ENCODE measurements at places on chromosomes 2 and 18. TPM values are rescaled to one million over a fixed set of nuclear protein-coding genes. Genes with fewer than 3 reads are reported as not detected.

The SLC19A3 gene
- total RNA-seq = not detected

The DNAH7 gene
- not detected for total RNA-seq

The CDCA7 gene
- total RNA-seq = 116 TPM

The DPP10 gene
- total RNA-seq = not detected

The APLF gene
- 2.9 TPM for total RNA-seq

The ZNF804A gene
- total RNA-seq = not detected

The TCF23 gene
- total RNA-seq = not detected

The LONRF2 gene
- total RNA-seq = 0.27 TPM

The CDK5R2 gene
- total RNA-seq = not detected

The SCYGR4 gene
- not detected for total RNA-seq

The UCN gene
- total RNA-seq = 1.5 TPM

The ANKRD36B gene
- total RNA-seq = 64.1 TPM
